DMS79 (cell line): ENCODE measurements at places on chromosomes 3 and 15.

DNA sequence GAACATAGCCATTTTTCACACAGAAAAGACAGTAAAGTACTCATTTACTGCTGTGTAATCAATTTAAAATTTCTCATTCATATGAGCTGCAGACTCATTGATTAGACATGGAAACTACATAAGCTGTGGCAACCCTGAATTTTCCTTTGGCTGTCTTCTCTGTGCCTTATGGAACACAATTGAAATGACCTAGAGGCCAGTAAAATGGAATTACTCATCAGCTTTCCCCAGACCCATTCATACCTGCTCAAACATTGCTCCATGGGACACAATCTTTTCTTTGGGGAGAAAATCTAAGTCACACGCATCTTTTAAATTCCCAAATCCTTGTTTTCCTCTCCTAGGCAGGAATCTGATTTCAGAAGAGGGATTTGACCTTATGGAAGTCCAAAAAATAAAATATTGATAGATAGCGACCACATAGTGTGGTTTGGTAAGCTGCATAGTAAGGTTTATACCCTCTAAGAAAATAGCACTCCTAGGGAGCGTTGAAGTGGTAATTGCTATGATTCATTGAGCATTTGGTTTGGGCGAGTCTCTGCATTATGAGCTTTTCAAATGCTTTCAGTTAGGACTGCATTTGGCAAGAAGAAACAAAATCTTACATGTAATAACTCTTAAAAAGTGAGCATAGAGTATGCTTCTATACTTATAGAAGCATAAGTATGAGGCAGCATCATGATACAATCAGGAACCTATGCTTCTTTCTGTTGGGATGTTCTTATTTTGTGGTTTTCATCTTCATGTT is 243.4 kb upstream of the GADL1 start:
- no peak for DNase-seq

- DNase-seq, result no peak
Observed at GRCh38 chr3:129239991-129240390, 9.4 kb upstream of the COPG1 start.

GRCh38 chr15:58293622-58294550 is 137.9 kb upstream of the LIPC start:
- DNase-seq, result peak; percentile 71

DNA sequence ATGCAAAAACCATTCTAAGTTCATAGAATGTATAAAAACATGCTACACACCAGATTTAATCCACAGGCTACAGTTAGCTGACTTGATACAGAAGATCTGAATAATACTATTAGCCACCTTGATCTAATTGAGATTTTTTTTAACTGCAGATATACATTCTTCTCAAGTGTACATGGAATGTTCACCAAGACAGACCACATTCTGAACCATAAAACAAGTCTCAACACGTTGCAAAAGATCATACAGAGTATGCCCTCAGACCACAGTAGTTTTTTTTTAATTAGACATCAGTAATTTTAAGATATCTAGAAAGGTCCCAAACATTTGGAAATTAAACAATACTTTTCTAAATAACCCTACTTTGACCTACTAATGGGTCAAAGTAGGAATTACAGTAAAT is 83.3 kb downstream of the FGF7 start:
- DNase-seq, result no peak

DNA sequence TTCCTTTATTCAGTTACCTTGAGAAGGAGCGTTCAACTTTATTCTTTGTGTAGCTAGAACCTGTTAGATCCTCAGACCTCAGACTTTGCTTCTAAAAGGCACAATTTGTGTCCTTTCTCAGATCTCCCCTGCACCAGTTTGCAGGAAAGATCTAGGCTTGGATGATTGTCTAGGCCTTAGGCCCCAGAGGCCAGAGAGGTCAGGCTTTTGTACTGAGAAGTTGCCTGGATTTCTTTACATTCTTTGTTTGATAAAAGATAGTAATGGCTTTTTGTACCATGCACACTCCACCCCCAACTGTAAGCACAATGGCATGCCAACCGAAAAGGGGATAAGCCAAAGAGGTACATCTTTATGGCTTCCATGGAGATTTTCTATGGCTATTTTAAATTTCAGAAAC is 719.6 kb upstream of the NR2F2 start:
- DNase-seq, result no peak

DNA sequence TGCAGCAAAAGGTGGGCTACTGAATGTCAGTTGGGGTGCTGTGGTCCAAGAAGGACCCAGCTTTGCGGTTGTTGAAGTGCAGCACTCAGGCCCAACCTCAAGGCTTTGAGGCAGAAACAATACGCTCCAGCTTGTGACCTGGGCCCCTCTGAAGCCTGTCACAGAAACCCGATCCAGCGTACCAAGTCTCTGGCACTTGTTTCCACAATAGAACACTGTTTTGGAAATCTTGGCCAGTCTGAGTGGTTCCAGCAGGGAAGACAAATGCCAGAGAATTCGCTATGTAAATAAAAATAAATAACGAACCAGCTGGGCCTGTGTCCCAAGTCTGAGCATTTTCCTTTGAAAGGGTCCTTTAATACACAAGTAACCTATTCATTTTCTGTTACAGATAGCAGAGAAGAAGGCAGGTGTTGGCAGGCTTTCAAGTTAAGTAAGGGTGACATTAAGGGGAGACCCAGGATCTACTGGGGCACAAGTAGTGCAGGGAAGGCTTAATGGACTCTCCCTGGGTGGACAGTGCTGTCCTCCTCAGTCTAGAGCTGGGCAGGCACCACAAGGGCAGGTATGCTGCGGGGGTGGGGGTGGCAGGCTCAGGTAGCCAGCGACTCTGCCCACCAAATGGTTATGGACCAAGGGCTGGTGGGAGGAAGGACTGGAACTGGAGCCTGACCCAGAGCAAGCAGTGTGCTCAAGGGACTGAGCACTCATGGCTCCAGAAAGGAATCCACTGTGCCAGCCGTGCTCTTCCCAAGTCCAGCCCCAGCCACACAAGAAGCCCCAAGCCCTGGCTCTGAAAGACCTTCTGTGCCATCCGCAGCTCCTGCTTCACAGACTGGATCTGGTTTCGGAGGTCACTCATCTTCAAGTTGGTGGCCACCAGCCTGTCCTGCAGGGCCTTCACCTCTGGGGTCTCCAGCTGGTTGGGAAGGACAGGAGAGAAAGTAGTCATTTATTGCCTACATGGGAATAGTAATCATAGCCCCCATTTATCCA is 26.3 kb downstream of the CCDC13 start:
- peak; percentile 84 for DNase-seq

GRCh38 chr3:135456108-135456790 is 509.3 kb upstream of the PPP2R3A start:
- peak; percentile 11 for DNase-seq

- no peak for DNase-seq
Observed at GRCh38 chr3:178156301-178156700, 379.9 kb upstream of the KCNMB2 start.

DNA sequence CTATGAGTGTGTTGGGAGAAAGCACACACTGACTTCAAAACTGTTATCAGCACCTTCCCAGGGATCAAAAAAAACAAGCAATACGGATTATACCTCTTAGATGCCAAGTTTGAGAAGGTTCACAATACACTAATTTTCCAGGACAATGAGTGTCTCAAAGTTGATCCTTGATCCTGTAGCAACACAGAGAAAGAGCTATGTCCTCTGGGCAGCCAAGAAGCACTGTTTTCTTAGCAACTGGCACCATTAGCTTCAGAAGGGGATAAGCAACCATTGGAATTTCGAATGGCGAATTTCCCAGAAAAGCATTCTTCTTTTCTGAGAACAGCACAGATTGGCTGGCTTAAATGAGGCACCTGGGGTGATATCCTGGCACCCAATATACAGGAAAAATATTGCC is 270.3 kb upstream of the RORA start:
- DNase-seq, result no peak

- DNase-seq, result no peak
Observed at GRCh38 chr3:102415553-102415952, 19.3 kb upstream of the ZPLD1 start.

- no peak for DNase-seq
Observed at GRCh38 chr3:152356870-152357276, 88.1 kb downstream of the MBNL1 start.

DNA sequence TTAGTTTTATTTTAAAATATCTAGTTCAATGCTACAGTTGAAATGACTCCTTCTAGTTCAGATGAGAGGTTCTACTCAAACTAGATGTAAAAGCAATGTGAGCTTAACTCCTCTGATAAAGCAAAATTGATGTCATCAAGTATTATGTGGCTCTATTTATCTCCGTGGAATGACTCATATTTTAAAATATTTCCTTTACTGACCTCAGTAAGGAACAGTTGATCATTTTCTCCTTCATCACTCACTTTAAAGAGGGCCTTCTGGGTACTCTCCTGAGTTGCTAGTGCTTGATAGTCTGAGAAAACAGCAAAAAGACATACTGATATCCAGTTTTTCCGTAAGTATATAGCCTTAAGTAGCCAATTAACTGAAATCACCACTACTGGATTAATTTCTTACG is 1099.3 kb downstream of the ROBO2 start:
- no peak for DNase-seq

GRCh38 chr3:185979721-185980121 is 41.9 kb upstream of the TRA2B start:
- no peak for DNase-seq

- DNase-seq, result peak; percentile 97
Observed at GRCh38 chr3:101573449-101574387, at the start of gene PCNP. Gene PCNP, plus strand, starts transcription at chr3:101574180. Its CDS starts 36 bp downstream, at chr3:101574216.

DNA sequence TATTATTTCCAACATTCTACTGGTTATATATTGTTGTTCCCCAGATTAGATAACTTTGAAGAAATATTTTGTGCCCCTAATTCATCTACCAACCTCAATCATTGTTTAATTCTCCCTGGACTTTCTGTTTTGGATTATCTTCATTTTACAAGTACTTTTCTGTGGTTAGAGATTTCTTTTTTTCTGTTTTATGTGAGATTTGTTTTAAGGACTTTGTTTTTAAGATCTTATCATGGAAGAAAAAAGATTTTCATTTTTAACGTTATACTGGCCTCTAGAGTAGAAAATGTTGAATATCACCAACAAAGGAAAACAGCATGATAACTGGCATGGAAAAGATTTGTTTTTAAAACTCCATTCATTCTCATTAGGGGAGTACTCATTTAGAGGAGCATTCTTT is 210.9 kb upstream of the KCNMB2 start:
- no peak for DNase-seq

DNA sequence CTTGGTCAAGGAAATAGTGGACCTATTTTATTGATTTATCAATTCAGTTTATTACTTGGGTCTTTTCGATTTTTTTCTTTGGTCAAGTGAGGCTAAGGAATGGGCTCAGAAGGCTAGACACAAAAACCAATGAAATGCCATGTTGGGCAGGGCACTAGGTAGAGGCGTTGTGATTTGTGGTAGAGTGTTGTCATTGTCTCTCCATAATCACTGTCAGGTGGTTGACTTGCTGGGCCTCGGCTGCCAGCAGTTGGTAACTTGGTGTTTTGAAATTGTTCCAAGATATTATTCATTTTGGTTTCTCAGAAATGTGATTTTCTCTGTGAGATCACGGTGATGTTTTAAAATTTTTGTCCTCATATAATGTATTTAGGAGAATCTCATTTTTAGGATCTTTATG is 173.6 kb downstream of the KLHL25 start:
- DNase-seq, result no peak

GRCh38 chr15:97729270-97729669 is 231.2 kb upstream of the ARRDC4 start:
- DNase-seq, result no peak

- DNase-seq, result no peak
Observed at GRCh38 chr3:16171825-16172224, 2.7 kb upstream of the GALNT15 start.

GRCh38 chr15:63997715-63998442 is 48.4 kb downstream of the DAPK2 start:
- no peak for DNase-seq

- no peak for DNase-seq
Observed at GRCh38 chr3:82194870-82195269, 433.4 kb upstream of the GBE1 start.

GRCh38 chr15:61275451-61275850 is 46.3 kb upstream of the RORA start:
- DNase-seq, result no peak

- no peak for DNase-seq
Observed at GRCh38 chr3:25558121-25558520, 106.6 kb downstream of the TOP2B start.

GRCh38 chr15:35937380-35937779 is 391.4 kb upstream of the DPH6 start:
- no peak for DNase-seq

- DNase-seq, result no peak
Observed at GRCh38 chr3:76873532-76874242, 166.2 kb upstream of the ROBO2 start.

DNA sequence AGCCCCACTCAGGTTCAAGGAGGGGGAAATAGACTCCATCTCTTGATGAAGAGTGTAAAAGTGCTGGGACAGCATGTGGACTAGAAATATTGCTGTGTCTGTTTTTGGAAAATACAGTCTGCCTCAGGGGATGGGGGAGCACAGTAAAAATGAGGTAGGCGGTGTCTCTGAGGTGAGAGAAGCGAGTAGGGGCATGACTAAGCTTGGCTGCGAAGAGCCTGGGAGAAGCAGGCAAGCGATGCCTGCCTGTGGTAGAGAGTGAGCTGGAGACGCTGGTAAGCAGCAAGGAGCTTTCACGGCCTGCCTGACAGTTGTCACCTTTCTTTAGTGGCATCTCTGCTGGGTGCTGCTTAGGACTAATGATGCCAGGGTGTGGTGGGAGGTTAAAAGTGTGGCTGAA is 49.0 kb upstream of the DCLK3 start:
- DNase-seq, result no peak

DNA sequence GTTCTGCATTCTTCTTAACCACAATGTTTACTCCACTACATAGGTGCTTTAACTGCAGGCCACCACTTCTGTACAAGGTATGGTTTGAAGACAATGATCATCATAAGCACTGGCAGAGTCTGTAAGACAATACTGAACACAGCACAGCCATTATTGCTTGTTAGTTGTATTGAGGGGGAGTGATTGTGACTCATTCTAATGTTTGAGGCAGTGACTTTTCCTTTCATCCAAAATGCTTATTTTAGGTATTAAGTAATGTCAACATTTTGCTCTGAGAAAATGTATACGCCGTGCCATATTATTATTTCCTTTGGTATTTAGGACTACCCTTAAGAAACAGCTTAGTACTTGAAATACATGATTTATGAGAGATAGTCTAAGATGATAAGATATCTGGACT is 618.2 kb upstream of the ZNF717 start:
- DNase-seq, result no peak

- peak; percentile 39 for DNase-seq
Observed at GRCh38 chr3:11638495-11639358, 5.0 kb downstream of the VGLL4 start.

GRCh38 chr15:85404918-85405866 is 24.8 kb downstream of the AKAP13 start:
- no peak for DNase-seq

- DNase-seq, result no peak
Observed at GRCh38 chr15:81221449-81221848, 24.8 kb downstream of the IL16 start.

GRCh38 chr15:26382444-26383072 is 390.3 kb downstream of the GABRB3 start:
- DNase-seq, result no peak

DNA sequence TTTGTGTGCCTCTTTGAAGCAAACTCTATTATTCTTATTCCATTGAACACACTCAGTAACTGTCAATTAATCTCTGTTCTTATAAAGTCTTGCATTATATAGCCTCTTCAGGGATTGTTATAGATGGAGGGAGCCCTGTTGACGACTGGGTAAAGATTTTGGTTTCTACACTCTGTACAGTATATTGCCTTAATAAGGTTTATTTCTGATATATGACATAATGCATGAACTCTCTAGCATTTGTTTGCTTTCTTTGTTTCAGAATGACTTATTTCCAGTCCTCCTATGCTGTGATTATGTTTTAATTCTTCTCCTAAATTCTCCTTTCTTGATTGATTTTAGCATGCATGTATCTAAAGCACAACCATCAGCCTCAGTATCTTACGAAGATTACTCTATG is 494.9 kb downstream of the DIPK2A start:
- DNase-seq, result no peak
